ENCODE measurements at places on chromosomes 1 and 21.
A peak's percentile ranks its signal among the peaks of the same experiment; 100 is the strongest.

DNA sequence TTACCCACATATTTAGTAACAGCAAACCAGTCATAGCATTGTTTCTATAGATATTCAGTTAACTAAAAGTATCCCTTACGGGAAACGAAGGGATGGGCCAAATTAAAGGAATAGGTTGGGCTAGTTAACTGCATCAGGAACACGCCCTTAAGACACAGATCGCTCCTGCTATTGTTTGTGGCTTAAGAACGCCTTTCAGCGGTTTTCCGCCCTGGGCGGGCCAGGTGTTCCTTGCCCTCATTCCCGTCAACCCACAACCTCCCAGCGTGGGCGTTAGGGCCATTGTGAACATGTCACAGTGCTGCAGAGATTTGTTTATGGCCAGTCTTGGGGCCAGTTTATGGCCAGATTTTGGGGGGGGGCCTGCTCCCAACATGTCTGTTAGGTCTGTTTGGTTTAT is 14.7 kb downstream of the TNFRSF18 start:
- DNase-seq: no peak

- no peak for DNase-seq
Measured at GRCh38 chr1:222817529-222817928, 2.7 kb downstream of the DISP1 start.

DNA sequence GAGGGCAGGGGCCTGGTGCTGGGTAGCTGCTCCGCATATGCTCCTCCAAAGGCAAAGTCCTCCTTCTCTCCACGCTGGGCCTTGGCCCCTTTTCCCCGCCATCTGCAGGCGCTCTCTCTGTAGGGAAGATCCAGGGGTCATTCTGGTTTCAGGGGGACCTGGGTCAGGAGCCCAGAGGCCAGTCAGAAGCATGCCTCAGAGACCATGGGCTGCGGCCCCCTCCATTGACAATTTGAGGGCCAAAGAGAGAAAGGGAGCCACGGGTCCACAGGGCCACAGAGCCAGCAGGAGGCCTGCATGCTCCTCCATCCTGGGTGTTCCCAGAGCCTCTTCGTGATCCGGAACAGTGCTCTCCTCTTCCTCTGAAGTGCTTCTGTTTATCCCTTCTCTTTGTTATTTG is 2.1 kb upstream of the CLDN19 start:
- no peak for DNase-seq

DNA sequence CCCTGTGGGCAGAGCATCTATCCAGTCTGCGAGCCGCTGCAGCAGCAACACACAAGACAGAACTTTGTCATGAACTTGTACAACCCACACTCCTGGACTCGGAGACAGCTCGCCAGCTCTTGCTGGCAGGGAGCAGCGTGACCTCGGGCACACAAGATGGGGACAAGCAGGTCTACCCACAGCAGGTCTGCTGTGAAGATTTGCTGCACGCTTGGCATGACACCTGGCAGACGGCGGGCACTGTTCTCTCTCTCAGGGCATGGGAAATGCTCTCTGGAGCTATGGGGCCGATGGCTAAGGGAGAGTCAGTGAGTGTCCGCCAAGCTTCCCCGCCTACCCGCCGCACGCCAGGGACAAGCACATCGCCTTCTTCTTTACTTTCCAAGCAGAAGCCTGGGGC is 90.0 kb downstream of the STUM start:
- no peak for DNase-seq

GRCh38 chr1:247529771-247530355 is 6.4 kb downstream of the OR2C3 start:
- DNase-seq: no peak

DNA sequence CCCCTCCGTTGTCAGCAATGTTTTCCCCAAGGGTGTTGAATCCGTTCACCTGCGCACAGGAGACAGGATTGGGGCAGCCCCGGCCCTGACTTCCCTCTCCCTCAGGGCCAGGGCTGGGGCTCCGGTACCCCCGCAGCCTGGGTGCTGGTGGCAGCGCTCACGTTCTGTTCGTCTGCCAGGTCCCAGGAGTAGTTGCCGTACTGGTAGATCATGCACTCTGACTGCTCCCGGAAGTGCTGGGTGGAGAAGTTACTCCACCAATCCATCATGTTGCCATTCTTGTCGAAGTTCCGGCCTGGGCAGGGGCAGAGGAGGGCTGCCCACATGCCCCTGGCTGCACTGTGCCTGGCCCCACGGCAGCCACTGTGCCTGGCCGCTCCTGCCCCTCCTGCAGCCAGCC is 6.1 kb downstream of the PRXL2B start:
- DNase-seq: no peak

GRCh38 chr1:202164271-202165037 is 4.1 kb upstream of the PTPN7 start:
- peak; percentile 57 for DNase-seq

- DNase-seq: no peak
Measured at GRCh38 chr1:227938276-227938675, 9.5 kb downstream of the WNT9A start.
